Heart right ventricle (tissue), 16 donors: ENCODE measurements at places on chromosomes 11 and 22.

DNA sequence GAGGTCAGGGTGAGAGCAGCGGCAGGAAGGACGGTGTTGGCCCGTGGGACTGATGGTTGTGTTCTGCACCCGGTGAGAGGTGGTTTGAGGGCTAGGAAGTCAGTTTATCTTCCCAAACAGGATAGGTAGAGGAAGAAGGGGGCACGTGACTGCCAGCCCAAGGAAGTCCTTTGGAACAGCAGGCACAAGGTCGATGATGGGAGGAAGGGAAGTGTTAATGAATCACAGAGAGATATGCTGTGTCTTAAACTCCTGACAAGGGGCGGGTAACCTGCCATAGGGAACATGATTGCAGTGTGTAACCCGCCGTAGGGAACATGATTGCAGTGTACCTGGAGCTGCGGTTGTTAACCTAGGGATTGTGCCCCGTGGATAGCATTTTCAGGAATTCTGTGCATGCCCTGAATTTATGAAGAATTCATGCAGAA lies 49.0 kb downstream of the PRR5L start:
- DNase-seq = no peak

- DNase-seq = no peak
Observed at GRCh38 chr11:117300773-117301172, 9.6 kb downstream of the BACE1-AS start.

GRCh38 chr11:78641541-78641940 lies 66.9 kb upstream of the NARS2 start:
- no peak for DNase-seq

DNA sequence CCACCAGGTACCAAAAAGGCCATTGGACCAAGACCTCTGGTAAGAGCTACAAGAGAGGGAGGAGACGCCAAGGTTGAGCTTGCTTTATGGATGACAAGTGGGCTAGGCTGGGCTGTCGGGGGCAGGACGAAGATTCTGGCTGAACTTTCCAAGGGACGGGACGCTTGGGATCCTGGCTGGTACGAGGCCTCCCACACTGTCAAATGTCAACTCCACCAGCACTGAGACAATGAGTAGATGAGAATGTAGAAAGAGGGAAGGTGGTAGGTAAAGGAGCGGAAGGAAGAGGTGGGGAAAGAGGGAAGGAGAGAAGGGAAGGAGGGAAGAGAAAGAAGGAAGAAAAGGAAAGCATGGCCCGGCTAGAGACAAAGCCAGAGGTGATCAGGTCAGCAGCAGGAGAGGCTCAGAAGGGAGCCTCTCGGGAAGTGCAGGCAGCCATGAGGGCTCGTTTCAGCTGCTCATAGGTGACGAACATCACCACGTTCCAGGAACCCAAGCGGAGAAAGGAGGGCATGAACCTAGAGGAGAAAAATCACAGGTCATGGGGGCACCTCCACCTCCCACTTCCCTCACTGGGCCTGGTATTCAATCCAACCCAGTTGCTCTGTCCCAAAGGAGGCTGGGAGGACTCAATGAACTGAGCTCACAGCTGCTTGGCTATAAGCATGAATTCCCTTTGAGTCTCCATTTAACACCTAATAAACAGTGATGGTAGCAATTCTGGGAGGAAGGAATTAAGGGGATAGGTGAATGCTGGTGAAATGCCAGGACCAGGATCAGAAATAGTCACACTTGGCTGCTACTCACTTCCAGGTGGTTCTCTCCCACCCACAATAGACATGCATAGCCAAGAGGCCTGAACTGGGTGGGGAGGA lies 7.8 kb downstream of the UCP2 start:
- no peak for DNase-seq

DNA sequence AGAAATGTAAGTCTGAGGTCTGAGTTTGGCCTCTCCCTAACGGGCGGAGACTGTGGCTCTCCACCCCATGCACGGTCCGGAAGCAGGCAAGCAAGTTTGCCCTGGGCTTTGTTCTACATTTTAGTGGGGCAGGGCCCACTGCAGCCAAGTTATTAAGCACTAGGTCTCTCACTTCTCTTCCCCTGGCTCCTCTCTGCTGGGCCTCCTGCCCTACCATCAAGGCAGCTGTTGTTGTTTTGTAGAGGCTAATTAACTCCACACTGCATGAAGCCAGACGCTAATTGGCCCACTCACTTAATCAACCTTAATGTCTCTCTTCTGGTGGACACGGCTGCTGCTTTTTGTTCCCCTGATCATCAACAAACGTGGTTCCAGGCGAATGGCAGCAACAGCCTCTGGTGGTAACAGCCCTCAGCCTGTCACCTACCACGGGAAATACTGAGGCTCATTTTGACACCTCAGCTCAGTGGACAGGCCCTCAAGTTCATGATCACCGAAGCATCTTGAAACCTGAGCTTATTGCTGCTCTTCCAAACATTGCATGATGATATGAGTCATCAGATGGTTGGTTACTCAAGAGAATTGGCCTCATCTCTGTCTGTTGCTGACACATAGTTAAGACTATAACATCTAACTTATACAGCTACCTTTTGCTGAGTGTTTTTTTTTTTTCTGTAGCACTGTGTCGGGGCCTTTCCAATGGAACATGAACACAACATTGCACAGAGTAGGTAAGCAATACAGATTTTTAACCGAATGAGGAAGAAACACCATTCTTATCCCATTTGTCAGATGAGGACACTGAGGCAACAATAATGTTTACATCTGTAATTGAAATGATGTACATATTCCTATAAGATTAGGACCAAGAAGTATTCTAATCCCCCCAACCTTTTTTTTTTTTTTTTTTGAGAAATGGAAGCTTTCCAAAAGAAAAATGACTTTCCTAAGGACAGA lies 20.8 kb upstream of the LMO2 start:
- DNase-seq = no peak
